ENCODE measurements at places on chromosomes 6 and 20. TPM values are rescaled to one million over a fixed set of nuclear protein-coding genes. Genes with fewer than 3 reads are reported as not detected.

DNA sequence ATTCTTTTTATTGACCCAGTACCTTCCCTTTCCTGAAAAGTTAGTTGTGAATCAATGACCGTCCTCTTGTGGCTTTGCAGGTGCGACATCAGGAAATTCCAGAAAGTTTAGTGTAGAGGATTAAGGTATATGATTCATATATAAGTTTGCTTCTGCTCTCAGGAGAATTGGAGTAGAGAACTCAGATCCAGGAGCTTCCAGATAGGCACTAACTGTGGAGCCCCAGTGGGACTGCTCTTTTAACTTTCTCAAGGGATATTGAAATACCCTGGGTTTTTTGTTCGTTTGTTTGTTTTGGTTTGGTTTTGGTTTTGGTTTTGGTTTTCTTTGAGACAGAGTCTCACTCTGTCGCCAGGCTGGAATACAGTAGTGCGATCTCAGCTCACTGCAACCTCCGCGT lies 9.5 kb downstream of the TAAR2 start:
- no peak for DNase-seq

RNF144B gene
- 4.6 TPM for total RNA-seq

MAP7 gene
- total RNA-seq: 0.27 TPM

GRCh38 chr6:33967966-33968724 lies 164.3 kb upstream of the MLN start:
- DNase-seq: no peak

- DNase-seq: no peak
Measured at GRCh38 chr20:62704341-62704948, 4.2 kb upstream of the NTSR1 start.

DNA sequence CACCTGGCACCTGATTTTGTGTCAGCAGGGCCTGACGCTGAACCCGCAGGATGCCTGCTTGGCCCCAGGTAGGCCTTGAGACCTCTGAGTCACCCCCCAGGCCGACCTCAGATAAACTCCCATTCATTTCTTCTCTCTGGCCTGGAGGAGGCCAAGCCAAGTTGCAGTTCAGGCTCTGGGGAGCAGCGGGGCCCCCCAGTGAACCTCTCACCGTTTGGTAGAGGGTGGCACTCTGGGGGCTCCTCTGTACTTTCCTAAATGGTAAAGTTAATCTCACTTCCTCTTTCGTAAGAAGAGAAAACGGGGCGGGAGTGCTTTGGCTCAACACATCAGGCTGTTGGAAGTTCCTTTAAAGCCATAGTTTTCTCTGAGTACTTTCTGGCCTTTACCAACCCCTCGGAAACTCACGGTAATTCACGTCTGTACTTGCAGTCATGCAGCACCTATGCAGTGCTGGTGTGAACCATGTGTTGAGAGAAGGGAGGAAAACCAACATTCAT lies 2.8 kb downstream of the SIRPA start:
- DNase-seq: no peak

ANKRD66 gene
- not detected for total RNA-seq

DNA sequence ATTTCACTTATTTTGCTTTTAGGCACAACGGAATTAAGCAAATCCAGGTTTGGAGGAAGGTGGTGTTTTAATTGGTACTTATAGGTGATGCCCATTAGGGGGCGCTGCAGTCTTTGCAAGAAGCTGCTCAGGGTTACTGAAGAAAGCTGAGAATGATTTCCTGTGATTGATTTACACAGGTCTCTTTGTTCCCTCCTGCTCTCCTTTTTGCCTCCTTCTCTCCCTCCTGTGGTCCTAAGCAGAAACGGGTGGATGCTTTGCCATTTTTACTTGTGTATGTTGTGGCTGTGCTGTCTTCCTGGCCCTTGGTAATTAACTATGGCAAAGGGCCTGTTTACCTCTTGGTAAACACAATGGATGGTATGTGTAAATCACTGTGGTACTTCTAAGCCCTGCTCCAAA lies 97.8 kb downstream of the ANKS1A start:
- peak; percentile 54 for DNase-seq

KCNS1 gene
- not detected for total RNA-seq

- DNase-seq: no peak
Measured at GRCh38 chr6:118685823-118686449, 34.5 kb upstream of the CEP85L start.

TCEA2 gene
- 20.0 TPM for total RNA-seq

GRCh38 chr6:19303383-19303782 lies 533.8 kb upstream of the ID4 start:
- DNase-seq: no peak

Measured in T-helper 17 cell (primary cell).